ENCODE measurements at places on chromosomes 12 and 14. TPM values are rescaled to one million over a fixed set of nuclear protein-coding genes. Genes with fewer than 3 reads are reported as not detected.

The PLEKHG7 gene
- total RNA-seq: not detected

The EP400 gene
- 13.4 TPM for total RNA-seq

The BCL2L14 gene
- not detected for total RNA-seq

The GLIPR1L1 gene
- total RNA-seq: not detected

The SLC11A2 gene
- 23.7 TPM for total RNA-seq

The PDE3A gene
- 1.1 TPM for total RNA-seq

Data from mammary microvascular endothelial cell (primary cell).